Activated CD4-positive, alpha-beta T cell treated with anti-CD3 and anti-CD28 coated beads, Interleukin-2, amount 50 U/mL, for 4 hours (primary cell): ENCODE measurements at places on chromosomes 12 and 14.

GRCh38 chr12:101287357-101287756, 7.5 kb downstream of the UTP20 start:
- no peak for DNase-seq

DNA sequence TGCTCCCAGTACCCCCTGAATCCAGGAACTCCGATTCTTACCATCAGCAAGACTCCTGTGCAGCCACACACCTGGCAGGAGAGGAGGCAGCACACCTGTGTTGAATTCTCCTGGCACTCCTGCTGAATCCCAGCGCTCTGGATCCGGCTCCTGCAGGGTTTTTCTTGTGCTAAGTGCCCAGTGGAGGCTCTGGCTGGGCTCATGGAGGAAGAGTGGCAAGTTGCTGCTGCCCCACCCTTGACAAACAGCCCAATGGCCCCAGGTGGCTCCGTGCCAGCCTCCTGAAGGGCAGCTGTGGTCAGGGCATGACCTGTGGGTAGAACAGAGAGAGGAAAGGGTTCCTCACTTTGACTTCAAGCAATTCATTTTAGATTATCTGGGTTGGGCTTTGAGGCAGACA, 20.0 kb downstream of the CRACR2A start:
- no peak for DNase-seq

DNA sequence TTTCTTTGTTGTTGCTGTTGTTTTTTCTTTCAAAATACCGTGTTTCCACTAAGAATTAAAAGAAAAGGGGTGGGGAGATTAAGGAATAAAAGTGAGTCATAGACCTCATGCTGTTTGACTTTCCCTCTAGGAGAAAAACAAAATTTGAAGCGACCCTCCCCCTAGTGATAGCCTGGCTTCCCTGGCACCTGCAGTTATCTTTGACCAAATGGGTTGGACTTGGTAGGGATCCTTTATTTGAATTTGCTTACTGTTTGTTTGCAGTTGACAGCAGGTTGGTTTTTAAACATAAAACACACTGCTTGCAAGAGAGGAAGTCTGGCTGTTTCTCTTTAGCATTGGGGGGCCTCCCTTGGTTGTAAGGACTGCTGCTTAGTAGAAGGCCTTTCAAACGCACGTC, 14.0 kb downstream of the OTX2 start:
- no peak for DNase-seq

DNA sequence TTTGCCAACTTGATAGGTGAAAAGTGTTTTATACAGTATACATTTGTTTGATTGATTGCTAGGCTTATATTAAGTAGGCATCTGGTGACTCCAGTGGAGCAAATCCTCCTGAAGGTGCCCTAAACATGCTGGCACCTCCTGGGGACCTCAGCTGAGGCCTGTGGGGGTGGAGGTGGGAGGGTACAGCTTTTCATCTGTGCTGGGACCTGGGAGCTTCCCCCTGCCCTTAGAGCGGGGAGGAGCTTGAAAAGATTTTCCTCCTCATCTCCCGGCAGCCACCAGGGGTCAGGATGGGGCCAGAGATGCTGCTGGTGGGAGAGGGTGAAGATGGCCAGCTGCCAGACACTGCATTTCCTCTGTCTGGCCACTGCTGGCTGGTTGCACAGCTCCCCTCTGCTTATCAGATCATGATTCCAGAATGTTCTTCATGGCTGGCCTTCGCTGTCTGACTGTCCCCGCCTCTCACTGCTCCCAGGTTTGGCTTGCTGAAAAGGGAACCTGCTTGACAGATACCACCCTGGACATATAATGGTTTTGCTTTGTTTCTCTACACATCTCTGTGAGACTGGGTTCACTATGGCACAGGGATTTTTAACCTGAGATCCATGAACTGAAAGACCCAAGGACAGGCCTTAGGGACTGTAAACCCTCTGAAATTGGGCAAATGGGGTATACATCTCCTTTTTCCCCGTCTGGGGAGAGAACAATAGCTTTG, 10.5 kb upstream of the JPH4 start:
- peak; percentile 64 for DNase-seq

- DNase-seq = no peak
These were observed 1.4 kb downstream of the EGLN3 start for GRCh38 chr14:33949411-33949893.

GRCh38 chr14:43765474-43765873, 741.6 kb downstream of the FSCB start:
- DNase-seq = no peak

GRCh38 chr12:131758016-131758739, 47.3 kb downstream of the SFSWAP start:
- no peak for DNase-seq

DNA sequence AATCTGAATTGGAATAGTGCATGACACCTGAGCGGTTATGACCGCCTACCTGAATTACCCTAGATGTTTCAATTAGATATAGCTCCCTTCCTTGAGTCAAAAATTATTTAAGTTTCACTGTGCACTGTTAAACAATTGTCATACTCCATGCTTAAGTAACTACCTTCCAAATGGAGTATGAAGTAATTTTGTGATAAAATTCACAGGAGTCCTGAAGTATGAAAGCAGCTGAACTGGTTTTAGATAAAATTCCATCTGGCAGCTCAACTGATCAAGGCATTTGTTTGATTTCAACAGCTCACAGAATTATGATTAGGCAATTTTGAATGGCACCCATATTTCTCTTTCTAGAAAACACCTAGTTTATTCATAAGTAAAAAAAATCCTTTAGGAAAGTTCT, 19.5 kb downstream of the PRICKLE1 start:
- DNase-seq = no peak

DNA sequence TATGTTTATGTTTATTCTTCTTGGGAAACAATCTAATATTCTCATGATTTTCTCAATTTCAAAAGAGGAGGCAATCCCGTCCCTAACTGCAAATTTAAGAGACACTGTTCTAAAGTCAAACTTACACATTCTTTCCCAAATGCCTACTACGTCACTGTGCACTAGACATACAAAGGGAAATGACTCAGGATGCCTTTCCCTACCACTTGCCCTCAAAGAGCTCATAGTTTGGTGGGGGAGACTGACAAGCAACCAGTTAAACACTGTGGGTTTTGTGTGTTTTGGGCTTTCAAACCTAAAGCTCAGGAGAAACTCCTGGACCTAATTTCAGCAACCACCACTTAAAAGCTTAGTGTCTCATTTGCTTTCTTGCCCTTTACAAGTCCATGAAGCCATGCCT, 58.4 kb downstream of the ATP2B1 start:
- no peak for DNase-seq

GRCh38 chr12:131002216-131002631, 48.5 kb downstream of the ADGRD1 start:
- DNase-seq = no peak

GRCh38 chr14:31297701-31298344, 90.2 kb upstream of the HECTD1 start:
- DNase-seq = no peak

DNA sequence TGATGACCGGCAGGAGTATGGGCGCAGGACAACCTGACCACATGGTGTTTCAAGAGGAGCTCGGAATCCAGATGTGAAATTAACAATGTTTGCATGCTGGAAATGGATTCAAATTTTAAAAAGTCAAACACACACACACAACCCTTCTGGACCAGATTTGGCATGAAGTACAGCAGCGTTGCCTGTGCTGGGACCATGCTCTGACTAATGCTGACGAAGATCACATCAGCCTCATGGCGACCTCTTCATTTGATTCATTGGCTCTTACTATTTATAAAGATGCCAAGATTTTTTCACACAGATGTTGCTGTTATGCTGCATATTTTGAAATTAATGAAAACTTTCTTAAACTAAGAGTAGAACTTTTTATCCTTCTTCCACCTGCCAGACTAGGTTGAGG, 926.6 kb upstream of the TMEM132C start:
- DNase-seq = no peak

DNA sequence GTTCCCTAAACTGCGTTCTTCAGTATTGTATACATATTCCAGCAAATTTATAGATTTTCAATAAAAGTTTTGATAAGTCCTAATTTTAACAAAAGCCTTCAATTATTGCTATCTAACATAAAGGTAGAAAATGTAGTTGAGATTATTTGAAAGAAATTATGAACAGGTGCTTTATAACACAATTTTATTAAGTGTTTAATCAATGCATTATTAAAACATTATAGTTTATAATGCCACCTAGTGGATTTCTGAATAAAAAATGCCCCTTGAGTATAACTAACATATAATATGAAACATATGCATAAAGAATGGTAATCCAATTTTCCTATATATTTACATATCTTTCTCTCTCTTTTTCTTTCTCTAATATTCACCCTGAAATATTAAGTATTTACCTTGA, 515.3 kb downstream of the SLC6A15 start:
- no peak for DNase-seq

DNA sequence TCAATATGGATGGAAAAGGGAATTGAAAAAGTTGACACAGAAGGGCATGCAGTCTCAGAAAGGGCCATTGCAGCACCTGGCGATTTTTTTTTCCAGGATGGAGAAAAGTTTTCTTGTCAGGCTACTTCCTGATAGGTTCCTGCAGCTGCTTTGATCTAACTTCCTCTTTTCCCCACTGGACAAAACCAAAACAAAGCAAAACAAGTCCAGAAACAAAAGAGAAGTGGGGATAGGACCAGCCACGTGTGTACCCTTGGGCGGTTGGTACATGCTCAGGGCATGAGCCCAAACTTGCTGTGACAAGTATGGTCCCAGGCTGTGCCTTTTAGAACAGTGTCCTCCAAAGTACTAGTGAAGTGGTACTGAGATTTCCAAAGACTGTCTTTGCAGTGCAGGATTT, 89.8 kb downstream of the CHST11 start:
- no peak for DNase-seq

DNA sequence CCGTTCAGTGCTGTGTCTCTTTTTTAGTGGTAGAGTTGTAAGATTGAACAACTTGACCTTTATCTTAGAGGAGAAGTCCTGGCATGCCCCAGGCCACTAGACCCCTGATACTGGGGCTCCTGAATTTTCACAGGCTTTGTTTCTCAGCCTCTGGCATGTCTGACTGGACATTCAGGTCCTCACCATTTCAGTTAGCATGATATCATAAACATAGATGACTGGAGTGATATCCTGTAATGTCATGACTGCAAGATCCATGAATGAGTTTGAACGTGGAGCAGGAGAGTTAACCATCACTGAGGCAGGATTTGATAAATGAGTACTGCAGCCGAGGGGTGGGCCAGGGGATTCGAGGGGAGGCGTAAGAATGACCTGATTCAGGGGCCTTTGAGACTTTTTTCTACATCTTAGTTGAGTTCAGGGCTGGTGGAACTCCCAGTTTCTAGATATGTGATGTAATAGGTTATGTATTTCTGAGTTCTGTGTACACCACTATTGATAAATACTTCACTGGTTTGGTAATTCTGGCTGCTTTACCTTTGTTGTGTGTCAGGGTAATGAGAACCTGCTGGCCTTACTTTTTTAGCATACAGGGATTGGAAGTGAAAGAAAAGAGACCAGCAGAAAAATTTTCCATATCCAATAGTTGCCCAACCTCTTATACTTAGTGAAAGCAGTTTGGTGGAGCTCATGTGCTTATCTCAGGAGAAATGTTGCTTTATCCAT, 217.0 kb downstream of the SYNE2 start:
- DNase-seq = no peak

DNA sequence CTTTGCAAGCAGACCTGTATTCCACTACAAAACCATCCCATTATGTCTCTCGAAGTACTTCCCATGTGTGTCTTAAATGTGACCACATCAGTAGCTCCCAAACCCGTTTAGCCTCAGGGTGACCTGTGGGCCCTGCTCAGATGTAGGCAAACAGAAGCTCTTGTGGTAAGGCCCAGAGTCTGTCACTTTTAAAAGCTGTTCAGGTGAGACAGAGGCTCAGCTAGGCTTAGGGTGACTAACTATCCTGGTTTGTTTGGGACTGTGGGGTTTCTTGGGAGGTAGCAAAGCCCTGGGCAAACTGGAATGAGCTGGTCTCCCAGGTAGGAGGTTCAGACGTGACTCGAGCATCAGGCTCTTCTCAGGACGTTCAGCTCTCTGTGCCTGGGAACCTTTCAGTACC, 64.5 kb upstream of the VASH1 start:
- no peak for DNase-seq

DNA sequence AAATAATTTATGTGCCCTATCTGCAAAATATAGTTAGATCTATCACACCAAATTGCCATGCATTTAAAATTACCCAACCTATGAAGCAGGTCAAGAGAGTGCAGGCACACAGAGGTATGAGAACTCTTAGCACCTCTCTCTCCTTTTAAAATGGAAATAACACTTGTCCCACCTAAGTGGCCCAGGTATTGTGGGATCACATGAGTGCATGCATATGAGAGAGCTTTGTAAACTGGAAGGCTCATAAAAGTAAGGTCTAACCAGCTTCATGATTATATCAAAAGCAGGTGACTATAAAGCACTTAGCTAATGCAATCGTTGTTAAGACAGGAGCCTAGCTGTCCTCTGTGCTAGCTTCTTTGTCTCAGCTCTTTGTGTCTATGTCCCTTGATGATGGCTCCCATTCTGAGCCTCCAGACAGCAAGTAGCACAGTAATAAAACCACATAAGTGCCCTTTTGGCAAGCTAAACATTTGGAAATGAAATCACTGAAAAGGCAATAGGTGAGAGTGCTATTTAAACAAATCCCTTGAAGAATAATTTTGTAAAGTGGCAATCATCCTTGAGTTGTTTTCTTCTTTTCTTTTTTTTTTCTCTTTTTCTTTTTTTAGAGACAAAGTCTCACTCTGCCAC, 219.0 kb downstream of the NTF3 start:
- no peak for DNase-seq

- no peak for DNase-seq
These were observed 184.3 kb upstream of the USP15 start for GRCh38 chr12:62075870-62076269.

- no peak for DNase-seq
These were observed 3.3 kb downstream of the RAD52 start for GRCh38 chr12:946212-946611.

DNA sequence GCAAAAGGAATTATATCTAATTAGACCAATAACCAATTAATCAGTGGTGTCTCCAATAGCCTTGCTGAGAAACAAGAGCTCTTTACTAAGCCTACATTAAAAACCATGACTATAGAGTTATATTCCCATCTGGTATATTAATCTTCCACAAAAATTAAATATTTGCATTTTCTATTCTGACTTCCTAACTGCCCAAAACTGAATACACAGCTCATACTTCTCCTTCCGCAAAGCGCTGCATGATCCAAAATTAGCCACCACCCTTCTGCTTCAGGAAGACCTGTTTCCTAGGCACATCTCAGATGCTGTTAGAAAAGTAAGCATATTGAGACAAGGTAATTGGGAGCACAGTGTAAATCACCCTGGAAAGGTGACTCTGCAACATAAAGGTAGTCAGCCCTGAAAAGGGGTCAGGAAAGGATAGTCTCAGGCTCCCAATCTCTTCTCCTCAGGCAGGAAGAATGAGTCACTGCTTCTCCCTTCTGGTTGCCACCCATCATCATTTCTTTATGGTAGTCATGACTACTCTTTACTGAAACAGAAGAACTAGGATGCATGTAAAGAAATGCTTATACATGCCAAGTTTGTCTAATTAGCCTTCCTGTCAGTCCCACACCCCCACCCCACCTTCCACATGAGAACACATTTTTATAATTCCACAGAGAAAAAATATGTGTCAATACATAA, 54.3 kb downstream of the PLCZ1 start:
- DNase-seq = no peak
